ENCODE measurements at places on chromosomes 4 and X.
A peak's percentile ranks its signal among the peaks of the same experiment; 100 is the strongest.

- DNase-seq = peak; percentile 5
Measured at GRCh38 chr4:44447563-44448504, 775 bp downstream of the KCTD8 start.

GRCh38 chrX:34300871-34301270 lies 168.8 kb upstream of the FAM47A start:
- peak; percentile 10 for DNase-seq

- DNase-seq = no peak
Measured at GRCh38 chr4:185865901-185866328, 53.9 kb upstream of the SORBS2 start.

DNA sequence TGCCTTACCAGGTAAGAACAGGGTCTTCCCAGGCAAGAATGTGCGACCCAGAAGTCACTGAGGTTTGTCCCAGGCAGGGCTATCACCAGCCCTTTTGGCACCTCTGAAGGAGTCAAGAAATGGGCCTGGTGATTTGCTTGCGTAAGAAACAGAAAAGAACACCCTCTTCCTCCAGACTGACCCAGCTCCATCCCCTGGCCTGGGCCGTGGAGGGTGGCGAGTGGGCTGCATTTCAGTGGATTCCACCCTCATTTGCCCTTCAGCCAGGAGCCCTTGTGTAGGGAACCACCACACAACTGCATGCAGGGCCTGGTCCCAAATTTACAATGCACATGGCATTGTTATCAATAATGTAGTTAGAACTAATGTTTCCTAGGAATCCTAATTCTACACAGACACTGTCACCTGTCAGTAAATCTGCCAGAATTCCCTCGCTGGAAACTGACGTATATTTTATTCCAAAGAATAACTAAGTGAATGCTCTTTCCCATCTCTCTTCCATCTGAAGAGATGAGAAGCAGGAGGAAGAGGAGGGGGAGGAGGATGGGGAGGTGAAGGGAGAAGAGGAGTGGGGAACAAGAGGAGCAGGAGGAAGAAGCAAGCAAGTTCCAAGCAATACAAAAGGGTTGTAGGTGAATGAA lies 46.6 kb downstream of the TSPAN5 start:
- no peak for DNase-seq

- no peak for DNase-seq
Measured at GRCh38 chr4:27463816-27464215, 603.2 kb downstream of the STIM2 start.

Data from activated CD4-positive, alpha-beta T cell treated with anti-CD3 and anti-CD28 coated beads for 48 hours (primary cell).